ENCODE measurements at places on chromosomes 6 and 20.

- DNase-seq, result no peak
Observed at GRCh38 chr6:107390685-107391435, 68.5 kb downstream of the PDSS2 start.

- no peak for DNase-seq
Observed at GRCh38 chr20:3400260-3401155, 7.0 kb downstream of the DNAAF9 start.

DNA sequence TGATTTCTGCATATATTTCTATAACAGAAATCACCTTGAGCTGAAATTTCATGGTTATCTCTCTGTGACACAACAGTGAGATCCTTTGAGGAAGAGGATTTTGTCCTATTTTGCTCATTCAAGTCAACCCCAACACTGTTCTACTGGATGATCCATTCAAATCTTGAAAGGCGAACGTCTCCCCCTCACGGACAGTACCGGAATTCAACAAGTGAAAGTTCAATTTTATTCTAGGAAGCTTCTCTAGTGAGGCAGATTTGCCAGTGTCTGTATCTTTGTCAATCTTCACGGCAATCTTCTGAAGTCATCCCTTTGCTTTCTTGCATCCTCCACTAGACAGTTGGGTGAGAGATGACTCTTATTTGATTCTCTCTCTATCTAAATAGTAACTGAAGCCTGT lies 91.7 kb upstream of the PDE7B start:
- no peak for DNase-seq

DNA sequence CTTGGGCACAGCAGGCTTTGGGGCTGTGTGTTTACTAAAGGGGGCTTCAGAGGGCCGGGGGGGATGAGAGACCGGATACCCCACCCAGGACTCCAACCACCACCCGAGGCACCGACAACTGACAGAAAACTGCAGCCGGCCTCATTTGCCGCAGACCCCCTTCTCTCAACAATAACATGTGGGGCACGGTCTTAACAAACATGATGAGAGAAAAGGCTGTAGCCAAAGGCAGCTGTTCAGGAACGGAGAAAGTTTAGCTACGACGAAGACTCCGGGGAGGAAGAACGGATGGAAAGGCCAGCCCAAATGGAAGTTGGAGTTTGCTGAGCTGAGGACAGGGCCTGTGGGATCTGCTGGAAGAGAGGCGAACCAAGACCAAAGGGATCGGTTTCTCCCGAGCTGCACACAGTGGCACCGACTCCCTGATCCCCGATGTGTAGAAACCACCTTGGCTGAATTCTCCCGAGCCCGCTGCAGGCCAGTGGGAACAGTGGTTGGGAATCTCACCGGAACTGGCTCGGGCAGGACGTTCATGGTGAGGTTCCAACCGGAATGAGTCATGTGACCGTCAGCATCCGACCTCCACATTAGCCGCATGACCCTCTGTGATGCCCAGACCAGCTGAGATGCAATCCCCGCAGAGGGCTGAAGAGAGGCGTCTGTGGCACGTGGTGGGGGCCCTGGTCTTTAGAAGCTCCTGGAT lies 359.3 kb downstream of the TAF4 start:
- no peak for DNase-seq

DNA sequence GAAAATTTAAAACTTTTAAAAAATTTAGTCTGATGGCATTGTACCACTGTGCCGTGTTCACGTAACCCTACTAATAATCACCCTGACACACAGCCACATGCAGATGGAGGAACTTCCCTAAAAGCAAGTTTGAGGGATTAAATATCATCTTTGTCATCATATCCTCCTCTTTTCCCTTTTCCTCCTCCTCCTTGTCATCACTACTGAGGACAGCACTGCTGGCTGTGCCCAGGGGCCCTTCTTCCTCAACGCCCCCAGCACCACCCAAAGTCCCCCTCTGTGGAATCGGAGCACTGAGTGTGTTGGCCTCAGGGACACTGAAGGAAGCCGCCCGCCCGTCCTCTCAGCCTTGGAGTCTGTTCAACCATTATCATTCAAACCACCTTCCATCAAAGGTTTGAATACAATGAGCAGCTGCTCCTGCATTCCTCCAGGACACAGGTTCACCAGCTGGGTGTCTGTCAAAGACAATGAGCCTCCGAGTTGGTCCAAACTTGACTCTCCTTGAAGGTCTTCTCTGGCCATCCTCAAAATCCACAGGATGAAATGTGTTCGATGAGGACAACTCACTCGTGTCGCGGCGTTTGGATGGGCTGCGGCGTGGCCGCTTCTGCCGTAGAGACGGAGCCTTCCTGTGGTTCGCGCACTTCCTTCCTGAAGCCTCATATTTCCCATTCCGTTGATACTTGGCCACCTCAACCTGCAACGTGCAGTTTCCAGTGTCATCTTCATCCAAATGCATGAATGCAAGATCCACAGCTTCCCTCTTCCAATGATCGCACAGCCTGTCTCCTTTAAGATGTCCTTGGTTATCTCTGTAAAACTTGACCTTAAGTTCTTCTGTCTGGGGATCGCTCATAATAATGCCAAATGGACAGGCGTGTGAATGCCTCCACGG lies 23.3 kb downstream of the NQO2 start:
- no peak for DNase-seq

GRCh38 chr6:138293428-138294395 lies 75.4 kb upstream of the PBOV1 start:
- no peak for DNase-seq

DNA sequence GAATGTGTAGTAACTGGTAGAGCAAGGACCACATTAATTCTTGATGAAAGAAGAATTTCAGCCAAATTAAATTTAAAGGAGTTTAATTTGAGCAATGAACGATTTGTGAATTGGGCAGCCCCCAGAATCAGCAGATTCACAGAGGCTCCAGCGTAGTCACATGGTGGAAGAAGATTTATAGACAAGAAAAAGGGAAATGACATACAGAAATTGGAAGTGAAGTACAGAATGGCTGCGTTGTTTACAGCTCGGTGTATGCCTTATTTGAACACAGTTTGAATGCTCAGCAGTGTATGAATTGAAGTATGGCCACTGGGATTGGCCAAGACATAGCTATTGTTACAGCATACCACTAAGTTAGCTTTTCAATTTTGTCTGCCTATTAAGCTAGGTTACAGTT lies 173.6 kb upstream of the ARG1 start:
- DNase-seq, result no peak

GRCh38 chr6:67467341-67467740 lies 1167.7 kb upstream of the ADGRB3 start:
- no peak for DNase-seq

DNA sequence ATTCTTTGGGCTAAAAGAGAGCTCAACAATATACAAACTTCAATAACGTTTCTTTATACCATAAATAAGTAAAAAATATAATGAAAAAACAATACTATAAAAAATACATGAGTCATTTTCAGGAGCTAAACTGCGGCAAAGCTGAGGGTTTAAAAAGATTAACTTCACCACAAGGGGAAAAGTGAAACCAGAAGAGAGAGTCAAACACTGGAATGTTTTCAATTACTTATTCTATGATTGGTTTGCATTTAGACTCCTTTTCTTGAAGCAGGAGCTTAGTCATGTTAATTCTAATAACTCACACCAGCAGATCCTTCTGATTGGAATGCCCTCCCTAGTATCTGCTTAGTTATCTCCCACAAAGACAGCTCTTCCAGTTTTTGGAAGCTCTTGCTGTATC lies 627.3 kb downstream of the UTRN start:
- no peak for DNase-seq

DNA sequence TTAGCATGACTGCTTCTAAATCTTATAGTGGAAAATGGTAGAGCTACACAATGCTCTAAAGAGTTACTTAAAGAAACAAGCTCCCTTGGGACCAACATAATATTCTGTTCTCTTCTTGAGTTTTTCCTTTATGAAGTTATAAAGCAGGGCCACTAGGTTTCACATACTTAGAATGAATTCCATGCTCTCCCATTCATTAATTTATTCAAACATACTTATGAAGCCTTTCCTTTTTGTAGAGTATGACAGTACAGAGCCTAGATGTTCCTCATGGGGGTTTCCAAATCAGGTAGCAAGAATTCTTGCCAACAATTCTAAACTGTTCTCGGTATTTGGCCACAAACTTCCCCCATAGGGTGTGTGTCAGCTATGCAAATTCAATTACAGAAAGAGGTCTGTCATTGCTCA lies 20.6 kb upstream of the FABP7 start:
- no peak for DNase-seq

DNA sequence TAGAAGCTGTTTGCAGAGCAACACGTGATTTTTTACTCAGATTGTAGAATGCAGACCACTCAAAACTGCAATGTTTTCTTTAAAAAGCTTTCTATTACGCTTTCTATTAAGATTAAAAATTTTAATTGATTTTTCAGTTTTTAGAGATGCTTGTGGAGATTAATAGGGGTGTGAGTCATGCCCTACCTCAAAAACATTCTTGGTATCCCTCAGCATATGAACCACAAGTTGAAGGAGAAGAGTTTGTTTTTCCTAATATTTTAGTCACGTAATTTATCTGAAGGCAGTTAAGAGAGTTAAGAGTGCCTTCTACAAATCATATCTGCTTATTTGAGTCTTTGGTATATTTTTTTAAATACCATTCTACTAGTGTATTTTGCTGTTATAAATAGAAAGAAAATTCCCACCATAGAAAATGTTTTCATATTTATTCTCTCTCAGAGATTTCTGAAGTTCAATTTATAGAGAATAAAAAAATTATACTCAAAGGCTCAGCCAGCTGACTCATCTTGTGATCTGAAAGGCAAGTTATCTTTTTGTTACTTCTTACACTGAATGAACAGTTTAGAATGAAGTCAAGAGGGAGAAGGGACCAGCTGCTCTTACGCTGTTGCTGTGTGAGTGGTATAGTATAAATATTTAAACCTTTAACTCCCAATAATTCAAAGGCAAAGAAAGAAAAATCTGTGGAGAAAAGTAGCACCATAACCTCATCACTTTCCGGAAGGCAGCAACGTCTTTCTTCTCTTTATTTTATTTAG lies 7.6 kb downstream of the RIPOR2 start:
- DNase-seq, result no peak

DNA sequence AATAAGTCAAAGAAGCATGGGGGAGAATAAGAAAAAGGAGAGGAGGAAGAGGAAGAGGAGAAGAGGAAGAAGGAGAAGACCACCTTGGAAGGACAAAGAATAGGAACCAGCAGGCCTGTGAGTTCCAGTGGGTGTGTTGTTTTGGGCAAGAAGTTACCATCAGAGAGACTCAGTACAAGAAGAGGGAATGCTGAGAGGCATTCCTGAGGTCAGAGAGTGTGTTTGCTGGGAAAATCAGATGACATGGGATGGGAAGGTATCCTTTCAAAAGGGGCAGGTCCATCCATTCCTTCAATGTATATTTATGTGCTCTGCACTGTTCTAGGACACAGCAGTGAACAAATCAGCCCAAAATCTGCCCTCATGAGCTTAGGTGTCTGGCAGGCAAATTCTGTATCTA lies 40.5 kb upstream of the PRIM2 start:
- DNase-seq, result no peak

DNA sequence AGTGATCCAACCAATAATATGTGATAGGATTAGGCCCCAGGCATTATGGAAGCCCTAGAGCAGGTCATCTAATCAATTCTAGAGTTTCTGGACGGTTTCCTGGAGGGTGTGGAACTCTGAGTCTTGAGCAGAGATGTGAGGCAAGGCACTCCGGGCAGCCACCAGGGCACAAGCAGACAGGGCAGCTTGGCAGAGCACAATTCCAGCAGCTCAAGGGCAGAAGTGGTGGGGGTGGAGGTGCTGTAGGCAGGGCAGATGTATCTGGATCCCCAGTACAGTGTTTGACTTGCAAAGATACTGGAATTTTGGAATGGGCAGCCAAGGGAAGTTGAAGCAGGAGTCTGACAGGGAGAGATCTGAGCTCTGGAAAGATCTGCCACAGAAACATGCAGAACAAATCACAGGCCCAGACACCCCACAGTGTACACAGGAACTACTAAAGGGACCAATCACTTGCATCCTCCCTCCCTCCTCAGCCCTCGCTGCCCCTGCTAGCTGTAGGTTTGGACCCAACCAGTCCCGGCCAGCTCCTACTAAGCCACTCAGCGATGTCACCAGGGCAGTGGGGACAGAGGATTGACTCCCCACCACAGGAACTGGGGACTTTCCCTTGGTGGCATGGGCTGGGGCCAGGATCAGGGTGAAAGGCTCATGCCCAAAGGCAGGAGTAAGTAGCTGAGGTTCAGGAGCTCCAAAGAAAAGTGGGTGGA lies 47.0 kb downstream of the TFEB start:
- no peak for DNase-seq

GRCh38 chr6:33654831-33655554 lies 33.9 kb downstream of the ITPR3 start:
- DNase-seq, result no peak

DNA sequence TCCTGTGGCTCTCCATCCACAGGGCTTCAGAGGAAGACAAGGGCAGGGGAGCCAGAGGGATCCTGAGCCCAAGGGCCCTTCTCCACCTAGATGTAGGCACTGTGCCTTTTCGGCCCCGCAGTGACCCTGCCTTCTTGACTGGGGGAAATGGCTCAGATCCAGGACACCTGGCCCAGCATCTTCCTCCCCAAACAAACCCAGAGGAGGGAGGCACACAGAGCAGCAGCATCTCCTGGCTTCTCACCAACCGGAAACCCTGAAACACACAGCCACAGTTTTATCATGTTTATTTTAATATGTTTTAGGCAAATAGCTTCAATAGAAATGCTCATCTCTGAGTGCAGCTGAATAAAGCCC lies 84.5 kb upstream of the LRFN2 start:
- DNase-seq, result no peak

GRCh38 chr20:346640-347316 lies at the start of gene NRSN2:
TSS of gene NRSN2 (plus strand) at chr20:347111. CDS start at chr20:349644, 2,533 bp downstream.
- no peak for DNase-seq

DNA sequence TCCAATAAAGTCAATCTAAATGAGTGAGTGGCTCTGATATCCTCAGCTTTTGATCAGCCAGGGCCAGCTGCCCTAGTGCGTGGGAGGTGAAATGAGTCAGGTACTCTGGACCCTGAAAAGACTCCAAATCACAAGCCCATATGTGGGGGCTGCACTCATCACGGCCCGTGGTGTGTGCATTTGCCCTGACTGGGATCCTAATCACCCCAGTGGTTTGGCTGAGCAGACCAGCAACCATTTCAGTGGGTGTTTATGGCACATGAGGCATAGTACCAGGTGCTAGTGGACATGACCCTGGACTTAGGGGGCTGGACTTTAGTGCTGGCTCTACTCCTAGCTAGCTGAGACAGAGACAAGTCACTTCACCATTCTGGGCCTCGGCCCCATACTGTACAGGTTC lies 39.4 kb downstream of the SCML4 start:
- DNase-seq, result no peak

DNA sequence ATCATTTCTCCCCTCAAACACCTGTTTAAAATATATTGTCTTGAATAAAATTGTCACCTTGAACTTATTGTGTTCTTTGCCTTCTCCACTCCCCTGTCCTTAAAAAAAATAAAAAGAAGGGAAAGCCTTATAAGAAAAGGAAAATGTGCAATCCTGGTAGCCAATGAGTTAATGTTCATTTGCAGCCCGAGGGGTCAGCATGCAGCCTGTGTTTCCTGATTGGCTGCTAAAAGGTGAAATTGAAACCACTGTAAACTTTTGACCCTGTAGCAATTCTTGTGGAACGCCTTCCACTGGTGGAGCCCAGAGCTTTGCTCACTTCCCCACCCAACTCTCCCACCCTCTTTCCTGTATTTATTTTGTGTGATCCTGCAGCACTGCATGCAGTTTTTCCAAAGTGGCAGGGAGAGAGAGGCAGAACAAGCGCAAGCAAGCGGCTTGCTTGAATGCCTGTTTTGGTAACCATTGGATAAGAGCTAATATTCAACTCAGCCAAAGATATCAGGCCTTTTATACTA lies 74.9 kb downstream of the NCOA3 start:
- DNase-seq, result no peak

- DNase-seq, result peak; percentile 35
Observed at GRCh38 chr6:36735110-36736071, 37.8 kb downstream of the RAB44 start.

Data from stimulated activated CD4-positive, alpha-beta T cell treated with anti-CD3 and anti-CD28 coated beads, Interleukin-15, amount 100 ng/mL, for 48 hours (primary cell).